ENCODE measurements at places on chromosomes 4 and X. TPM values are rescaled to one million over a fixed set of nuclear protein-coding genes. Genes with fewer than 3 reads are reported as not detected.

GRCh38 chr4:38949411-38950051 lies 81.9 kb downstream of the FAM114A1 start:
- DNase-seq = no peak

GRCh38 chr4:130468340-130468739 lies 1372.4 kb downstream of the C4orf33 start:
- DNase-seq = no peak

DNA sequence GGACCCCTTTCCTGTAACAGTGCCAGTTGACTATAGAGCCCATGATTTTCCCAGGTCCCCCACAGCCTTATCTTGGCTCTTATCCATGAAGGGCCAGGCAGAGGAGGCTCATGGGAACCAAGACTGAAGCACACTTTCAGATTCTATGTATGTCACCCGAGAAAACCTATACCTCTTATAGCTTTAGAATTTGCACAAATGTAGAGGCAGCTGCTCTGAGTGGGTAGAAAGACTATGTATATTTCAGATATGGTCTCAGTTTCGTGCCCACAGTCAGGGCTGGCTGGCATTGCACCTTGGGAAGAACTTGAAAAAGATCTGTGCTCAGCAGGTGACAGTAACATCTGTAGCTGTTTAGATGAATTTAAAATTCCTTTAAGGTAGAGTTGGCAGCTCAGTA lies 8.3 kb upstream of the LNX1 start:
- no peak for DNase-seq

DNA sequence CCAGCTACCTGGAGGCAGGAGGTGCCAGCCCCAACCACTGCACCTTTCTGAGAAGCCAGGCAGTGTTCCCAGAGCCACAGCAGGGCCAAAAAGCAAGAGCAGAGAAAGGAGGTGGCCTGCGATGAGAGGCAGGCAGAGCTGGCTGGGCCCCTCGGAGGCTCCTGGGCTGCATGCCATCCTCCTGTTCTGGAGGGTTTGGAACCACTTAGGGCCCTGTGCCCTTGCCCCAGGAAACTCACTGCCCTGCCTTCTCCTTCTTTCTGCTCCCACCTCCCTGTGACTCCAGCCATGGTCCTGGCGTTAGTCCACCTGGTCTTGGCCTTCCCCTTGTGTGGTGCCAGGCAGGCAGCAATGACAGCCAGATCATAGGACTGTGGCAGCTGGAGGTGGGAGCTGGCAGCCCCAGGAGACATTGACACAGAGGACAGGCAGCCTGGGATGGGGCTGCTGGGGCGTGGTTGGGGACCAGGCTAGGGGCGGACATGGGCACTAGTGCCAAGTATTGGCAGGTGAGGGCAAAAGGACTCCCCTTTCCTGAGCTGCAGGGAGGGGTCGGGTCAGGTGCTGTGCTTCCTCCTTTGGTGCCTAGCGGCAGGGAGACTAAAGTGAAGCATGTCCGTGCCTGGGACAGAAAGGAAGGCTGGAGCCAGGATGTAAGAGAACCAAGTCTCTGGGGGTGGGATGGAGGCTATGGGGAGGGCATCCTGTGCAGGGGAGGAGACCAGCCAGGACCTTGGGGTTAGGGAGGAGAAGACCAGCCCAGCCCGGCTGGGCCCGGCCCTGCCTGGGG lies 1.4 kb downstream of the APLN start:
- DNase-seq = no peak

GRCh38 chrX:132331532-132331931 lies 112.3 kb upstream of the RAP2C start:
- no peak for DNase-seq

The CXCL6 gene
- total RNA-seq = not detected

The CT45A2 gene
- total RNA-seq = not detected
